NCI-H2081 (cell line): ENCODE measurements at places on chromosomes 2 and 18.

GRCh38 chr18:41928581-41928980 is 26.5 kb upstream of the PIK3C3 start:
- no peak for DNase-seq

DNA sequence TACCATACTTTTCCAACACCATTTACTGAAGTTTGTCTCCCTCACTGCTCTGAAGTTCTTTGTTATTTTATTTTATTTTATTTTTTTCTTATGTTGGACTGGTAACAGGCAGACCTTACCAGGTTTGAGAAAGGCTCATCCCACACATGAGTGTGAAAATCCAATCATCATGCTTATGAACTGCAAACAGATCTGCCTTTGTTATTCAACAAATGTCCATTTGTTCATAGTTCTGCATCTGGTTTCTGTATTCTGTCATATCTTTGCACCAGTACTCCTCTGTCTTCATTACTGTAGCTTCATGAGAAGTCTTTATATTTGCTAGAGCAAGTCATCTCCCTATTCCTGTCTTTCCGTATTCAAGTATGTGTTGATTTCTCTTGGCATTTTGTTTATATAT is 5.3 kb downstream of the RNU2-63P start:
- DNase-seq = no peak

DNA sequence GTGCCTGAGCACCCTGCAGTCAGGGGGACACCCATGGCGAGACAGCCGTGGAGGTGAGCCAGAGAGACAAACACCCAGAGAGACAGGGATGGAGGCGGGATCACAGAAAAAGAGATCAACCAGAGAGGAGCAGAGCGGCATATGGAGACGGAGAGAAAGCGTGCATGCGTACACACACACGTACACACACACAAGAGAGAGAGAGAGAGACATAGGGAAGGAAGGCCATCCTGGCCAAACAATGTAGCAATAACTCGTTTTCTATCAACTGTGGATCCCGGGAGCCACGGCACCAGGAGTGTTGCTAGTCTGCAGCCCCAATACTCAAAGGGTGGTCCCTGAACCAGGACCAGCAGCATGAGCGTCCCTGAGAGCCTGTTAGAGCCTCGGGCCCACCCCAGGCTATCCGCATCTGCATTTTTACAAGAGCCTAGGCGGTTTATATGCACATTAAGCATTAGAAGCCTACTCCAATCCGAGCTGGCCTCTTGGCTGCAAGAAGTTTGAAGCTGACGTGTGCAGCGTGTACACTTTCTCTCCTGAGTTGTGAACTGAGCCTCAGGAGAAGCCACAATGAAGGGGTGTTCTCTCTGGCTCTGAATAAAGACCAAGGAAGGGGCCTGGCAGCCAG is 50.1 kb upstream of the MYCN start:
- no peak for DNase-seq

DNA sequence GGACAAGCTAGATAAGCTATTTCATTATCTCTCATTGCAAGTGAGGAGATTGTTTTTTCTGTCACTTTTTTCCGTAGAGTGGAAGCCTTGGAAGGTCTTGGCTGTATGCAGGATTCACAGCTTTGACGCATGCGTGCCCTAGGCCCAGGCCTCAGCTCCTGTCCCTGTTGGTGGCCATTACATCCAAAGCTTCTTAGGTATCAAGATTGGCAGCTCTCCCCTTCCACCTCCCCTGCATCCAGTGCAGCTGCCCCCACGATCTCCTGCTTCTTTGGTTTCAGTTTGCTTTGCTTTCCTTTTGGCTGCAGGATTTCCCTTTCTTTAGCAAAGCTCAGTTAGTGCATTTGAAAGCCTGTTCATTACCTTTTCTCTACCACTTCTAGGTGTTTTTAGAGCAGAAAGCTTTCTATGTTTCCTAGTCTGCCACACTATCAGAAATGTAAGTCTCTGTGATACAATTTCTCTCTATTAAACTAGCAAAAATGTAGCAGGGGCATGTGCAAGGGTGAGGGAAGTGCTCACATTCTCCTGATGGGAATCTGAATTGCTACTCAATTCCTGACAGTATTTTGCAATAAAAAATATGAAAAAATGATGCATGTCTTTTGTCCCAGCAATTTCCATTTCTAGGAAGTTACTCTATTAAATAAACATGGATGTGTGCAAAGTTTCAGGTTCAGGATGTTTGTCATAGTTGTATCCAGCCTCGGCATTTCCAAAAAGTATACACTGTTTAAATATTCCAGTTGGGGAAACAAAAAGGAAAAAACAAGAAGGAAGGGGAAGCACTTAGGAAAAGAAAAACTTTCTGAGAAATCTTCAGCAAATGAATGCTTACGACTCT is 91.2 kb downstream of the LIPG start:
- DNase-seq = no peak

DNA sequence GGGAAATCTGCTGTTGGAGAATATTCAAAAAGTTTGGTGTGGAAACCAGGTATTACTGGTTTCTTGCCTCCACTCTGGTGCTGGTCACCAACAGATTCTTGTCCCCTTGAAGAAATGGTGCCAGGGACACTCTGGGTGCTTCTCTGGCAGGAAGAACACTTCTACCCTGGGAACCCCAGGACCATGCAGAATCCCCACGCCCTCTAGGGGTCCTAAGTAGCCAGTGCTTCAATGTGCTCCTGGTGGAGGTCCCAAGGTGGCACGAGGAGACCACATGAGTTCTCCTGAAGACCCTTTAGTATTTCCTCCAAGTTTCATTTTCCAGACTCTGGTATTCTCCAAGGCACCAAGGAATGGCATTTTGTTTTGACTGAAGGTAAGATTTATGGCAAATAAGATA is 380.6 kb downstream of the TSN start:
- no peak for DNase-seq

DNA sequence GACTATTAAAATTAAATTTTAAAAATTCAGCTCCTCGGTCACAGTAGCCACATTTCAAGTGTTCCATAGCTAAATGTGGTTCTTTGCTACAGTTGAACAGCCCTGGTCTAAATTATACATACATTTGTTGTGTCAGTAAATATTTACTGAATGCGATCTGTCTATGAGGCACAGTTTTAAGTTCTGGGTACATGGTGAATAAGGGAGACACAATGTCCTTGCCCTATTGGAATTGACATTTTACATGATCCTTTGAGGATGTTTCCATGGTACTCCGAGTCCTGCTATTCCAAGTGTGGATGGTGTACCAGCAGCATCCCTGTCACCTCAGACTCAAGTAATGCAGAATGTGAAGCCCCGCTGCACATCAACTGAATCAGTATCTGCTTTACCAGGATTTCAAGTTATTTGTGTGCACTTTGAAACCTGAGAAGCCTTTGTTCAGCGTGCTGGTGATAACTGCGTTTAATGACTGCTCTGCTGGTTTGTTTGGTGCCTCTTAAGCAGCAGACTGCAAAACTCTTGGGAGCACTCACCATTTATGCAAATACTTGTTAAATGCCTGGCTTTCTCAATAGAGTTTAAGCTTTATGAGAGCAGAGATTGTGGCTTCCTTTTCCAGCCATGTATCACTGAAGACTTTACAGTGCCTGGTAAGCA is 1.5 kb downstream of the GALNT1 start:
- no peak for DNase-seq

DNA sequence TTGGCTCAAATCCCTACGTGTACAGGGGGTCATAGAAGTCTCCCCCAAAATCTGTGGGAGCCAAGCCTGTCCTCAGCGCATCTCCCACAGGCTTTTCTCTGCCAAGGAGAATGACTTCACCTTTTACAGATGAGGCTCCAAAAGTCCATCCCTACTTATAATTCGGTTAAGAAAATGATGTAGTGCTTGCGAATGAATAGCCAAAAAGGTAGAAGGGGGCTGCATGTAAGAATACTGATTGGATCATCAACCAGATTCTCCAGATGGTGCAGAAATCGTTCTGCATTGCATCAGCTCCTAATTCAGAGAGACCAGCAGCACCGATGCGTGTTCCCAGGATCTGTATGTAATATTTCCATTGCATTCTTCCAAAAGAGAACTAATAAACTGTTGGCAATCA is 91.9 kb downstream of the EPHA4 start:
- no peak for DNase-seq

DNA sequence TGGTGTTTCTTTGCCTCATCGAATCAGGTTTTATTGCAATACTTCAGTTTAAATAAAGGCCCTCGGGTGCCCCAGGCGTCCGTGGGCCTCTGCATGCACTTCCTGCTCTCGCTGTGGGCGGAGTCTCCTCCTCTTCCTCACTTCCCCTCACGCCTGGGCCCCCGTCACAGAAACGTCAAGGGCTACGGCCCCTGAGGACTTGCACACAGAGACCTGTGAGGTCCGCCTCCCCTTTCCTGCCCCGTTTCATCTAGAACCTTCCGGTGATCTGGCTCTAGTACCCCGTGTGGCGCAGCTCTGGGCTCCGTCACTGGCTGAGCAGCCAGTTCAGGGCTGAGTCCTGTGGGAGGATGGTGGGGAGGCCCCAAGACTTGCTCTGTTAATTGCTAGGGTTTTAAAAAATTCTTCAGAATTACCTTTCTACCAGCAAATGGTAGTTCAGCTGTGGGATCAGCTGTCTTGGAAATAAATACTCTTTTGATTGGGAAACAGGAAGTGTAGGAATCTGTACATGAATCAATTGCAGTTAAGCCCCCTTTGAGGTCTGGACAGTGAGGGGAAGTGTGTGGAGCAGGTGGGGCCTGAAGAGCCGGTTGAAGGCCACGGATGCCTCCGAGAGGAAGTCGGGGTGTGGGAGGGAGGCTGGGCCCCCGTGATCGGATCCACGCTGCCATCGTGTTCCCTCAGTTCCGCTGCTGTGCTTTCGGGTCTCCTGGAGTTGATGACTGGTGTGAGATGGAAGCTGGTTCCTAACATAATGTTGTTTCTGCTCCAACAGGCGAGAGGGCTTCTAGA is 10.2 kb downstream of the NFATC1 start:
- DNase-seq = no peak

DNA sequence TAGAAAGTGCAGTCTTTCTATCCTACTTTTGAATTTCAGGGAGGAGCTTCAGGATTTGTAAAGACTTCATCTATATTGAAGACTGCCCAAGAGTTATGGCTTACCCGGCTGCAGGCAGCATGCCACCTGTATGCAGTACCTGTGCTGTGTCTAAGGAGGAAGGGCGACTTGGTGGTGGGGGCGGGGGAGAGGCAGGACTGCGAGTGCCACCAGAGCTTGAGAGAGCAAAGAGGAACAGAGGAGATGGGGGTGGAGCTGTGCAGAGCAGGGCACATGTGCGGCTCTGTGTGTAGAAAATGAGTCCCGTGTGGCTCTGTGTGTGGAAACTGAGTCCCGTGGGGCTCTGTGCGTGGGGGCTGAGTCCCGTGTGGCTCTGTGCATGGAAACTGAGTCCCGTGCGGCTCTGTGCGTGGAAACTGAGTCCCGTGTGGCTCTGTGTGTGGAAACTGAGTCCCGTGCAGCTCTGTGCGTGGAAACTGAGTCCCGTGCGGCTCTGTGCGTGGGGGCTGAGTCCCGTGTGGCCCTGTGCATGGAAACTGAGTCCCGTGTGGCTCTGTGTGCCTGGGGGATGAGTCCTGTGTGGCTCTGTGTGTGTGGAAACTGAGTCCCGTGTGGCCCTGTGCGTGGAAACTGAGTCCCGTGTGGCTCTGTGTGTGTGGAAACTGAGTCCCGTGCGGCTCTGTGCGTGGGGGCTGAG is 43.2 kb downstream of the LDLRAD4 start:
- no peak for DNase-seq

DNA sequence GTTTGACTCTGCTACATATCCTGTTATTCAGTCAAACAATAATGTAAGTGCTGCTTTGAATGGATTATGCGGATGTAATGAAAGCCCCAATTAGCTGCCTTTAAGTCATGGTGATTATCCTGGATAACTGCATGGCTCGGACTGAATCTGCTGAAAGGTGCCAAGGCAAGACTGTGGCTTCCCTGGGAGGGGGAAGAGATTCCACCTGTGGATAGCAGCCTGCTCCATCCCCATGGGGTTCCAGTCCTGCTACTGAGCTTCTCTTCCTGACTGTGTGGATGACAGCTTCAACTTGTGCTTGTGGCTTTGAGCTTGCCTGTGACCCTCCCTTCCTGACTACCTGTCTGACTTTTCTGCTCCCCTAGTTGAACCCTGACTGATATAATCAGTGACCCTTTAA is 540.0 kb upstream of the GYPC start:
- peak; percentile 6 for DNase-seq
